Activated CD8-positive, alpha-beta memory T cell treated with anti-CD3 and anti-CD28 coated beads for 36 hours (primary cell): ENCODE measurements at places on chromosomes 1 and 21. TPM values are rescaled to one million over a fixed set of nuclear protein-coding genes. Genes with fewer than 3 reads are reported as not detected.

The OR2L13 gene
- total RNA-seq: not detected

The MYCL gene
- 0.17 TPM for total RNA-seq

The GIPC2 gene
- 0.21 TPM for total RNA-seq

The EGLN1 gene
- 36.0 TPM for total RNA-seq

The SPRR1B gene
- total RNA-seq: not detected

The MAP3K7CL gene
- total RNA-seq: 5.5 TPM

The RNU1-3 gene
- 907 TPM for total RNA-seq

The GBP6 gene
- 0.25 TPM for total RNA-seq

The SHISAL2A gene
- 13.0 TPM for total RNA-seq

The RHEX gene
- total RNA-seq: not detected

The TNNI3K gene
- not detected for total RNA-seq

The PSRC1 gene
- 7.5 TPM for total RNA-seq

The CYP4A11 gene
- total RNA-seq: not detected

The B4GALT3 gene
- total RNA-seq: 56.4 TPM

The SLAMF7 gene
- 75.4 TPM for total RNA-seq

The S100A3 gene
- not detected for total RNA-seq

The TMPRSS15 gene
- total RNA-seq: not detected

The MAN1C1 gene
- 2.1 TPM for total RNA-seq

The HMCN1 gene
- total RNA-seq: not detected

The KRTAP27-1 gene
- total RNA-seq: not detected

The NID1 gene
- total RNA-seq: 0.08 TPM

The OR6N1 gene
- total RNA-seq: not detected

The CRABP2 gene
- total RNA-seq: 0.78 TPM

The RIMKLA gene
- total RNA-seq: 6.1 TPM

The LENEP gene
- not detected for total RNA-seq

The UQCRHL gene
- 1.6 TPM for total RNA-seq

The C1orf87 gene
- not detected for total RNA-seq

The LRRC3 gene
- 1.0 TPM for total RNA-seq

The TTC22 gene
- total RNA-seq: 2.1 TPM

The LAD1 gene
- total RNA-seq: not detected
